ENCODE measurements at places on chromosomes 16 and 17. TPM values are rescaled to one million over a fixed set of nuclear protein-coding genes. Genes with fewer than 3 reads are reported as not detected.
A peak's percentile ranks its signal among the peaks of the same experiment; 100 is the strongest.

The GPR142 gene
- not detected for total RNA-seq

DNA sequence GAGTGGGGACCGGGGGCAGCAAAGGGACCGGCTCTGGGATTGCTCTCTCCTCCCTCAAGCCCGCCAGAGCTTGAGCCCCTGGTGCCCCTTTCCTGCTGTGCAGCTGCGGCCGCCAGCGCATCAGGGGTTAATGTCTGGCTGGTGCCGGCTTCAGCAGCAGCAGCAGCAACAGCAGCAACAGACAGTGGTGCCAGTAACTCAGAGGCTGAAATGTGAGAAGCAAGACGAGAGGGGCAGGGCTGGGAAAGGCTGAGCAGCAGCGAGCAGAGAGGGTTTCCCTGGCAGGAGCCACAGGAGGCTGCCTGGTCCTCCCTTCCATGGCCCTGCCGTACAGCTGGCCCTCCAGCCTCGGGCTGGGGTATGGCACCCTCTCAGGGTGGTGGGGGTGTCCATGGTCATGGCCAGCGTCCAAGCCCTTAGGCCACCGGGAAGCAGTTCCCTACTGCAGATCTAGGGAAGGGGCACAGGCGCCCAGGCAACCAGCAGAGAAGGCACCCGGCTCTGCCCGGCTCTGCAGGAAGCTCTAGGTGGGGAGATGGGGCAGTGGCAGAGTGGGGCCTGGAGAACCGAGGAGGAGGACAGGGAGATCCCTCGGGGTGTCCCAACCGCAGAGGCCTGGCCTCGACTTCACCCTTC lies 21.1 kb upstream of the TFAP4 start:
- no peak for DNase-seq

- no peak for DNase-seq
These were observed 137.7 kb downstream of the TMEM132E start for GRCh38 chr17:34717092-34717491.

DNA sequence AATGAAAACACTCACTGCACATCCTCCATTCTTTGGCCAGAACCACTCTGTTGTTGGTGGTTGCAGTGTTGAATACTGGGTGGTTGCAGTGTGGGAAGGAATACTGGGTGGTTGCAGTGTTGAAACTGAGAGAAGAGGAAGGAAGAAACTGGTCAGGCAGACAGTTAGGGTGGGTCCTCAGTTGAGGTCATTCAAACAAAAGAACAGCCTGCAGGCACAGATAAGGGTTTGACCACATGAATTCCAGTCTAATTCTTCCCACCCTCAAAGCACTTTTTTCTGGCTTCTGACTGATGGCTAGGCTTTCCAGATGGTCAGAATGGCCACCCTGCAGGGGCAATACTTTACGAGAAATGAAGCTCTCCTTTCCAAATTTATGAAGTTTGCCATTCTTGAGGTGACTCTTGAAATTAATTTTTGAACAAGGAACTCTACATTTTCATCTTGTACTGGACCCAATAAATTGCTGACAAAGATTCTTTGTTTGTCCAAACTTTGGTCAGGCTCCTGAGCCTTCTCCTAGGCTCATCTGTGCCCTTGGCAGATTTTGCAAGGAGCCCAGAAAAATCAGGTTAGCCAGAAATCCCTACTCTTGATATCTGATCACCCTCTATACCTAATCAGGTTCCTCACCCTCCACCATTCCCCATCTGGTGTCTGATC lies 596.6 kb upstream of the CDH5 start:
- DNase-seq: no peak

DNA sequence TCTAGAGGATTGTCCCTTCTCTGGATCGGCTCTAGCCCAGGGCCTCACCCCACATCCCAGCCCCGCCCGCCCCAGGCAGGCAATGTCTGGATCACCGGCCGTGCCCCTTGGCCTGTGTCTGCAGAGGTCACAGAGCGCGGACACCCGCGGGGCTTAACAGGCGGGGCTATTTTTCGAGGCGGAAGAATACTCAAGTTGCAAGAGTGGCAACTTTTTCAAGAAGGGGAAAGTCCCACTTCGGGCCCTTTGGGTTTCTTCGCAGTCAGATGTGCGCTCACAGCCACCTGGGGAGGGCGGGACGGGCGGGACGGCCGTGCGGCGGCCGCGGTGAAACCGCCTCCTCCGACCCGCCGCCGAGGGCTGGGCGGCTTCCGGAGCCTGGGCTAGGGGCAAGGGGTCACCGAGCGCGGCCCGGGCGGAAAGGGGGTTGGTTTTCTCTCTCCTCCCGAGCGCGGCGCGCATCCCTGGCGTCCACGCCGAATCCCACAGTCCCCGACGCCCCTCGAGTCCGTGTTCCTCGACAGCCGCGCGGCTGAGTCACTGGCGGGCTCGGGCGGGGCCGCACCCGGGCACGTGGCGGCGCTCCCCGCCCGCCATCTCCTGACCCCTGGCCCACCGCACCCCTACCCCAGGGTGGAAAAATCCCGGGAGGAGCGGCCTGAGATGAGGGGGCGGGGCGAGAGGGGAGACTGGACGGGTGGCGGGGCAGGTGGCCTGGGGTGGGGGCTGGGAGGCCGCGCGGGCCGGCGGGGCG lies 1.2 kb upstream of the PFN1 start:
- peak; percentile 84 for DNase-seq

GRCh38 chr17:56808503-56808902 lies 25.2 kb downstream of the C17orf67 start:
- DNase-seq: no peak

DNA sequence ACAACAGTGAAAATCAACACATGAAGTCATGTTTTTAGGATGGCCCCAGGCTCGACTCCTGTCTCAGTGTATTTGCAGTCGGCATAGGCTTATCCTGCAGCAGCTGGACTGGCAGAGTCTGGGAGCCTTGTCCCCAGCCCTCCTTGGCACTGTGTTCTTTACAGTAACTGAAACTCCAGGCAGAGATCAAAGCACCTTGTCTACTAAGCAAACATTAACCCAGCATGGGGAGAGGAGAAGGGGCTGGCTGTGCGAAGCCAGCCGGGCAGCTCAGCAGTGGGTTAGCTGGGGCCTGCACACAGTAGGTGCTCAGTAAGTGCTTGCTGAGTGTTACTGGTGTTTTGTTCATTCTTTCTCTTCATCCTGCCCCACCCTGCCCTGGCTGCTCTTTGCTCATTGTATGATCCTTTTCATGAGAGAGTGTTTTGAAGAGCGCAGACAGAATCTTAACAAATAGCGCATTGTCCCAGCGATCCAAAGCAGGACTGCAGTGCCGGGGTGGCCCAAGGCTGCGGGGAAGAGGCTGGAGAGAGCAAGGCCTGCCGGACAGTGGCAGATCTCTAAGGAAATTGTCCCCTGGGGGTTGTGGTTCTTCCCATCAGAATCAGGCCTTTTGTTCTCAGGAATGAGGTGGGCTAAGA lies 23.5 kb upstream of the ITGB4 start:
- no peak for DNase-seq

- DNase-seq: no peak
These were observed 17.4 kb upstream of the MPRIP start for GRCh38 chr17:17024778-17025300.

Data from CD8-positive, alpha-beta memory T cell (primary cell).